ENCODE measurements at places on chromosomes 6 and 20. TPM values are rescaled to one million over a fixed set of nuclear protein-coding genes. Genes with fewer than 3 reads are reported as not detected.

The LAMA5 gene
- 278 TPM for total RNA-seq

The SLC22A3 gene
- 3.2 TPM for total RNA-seq

The GHRH gene
- total RNA-seq: not detected

The FGD2 gene
- 34.5 TPM for total RNA-seq

The OPN5 gene
- not detected for total RNA-seq

DNA sequence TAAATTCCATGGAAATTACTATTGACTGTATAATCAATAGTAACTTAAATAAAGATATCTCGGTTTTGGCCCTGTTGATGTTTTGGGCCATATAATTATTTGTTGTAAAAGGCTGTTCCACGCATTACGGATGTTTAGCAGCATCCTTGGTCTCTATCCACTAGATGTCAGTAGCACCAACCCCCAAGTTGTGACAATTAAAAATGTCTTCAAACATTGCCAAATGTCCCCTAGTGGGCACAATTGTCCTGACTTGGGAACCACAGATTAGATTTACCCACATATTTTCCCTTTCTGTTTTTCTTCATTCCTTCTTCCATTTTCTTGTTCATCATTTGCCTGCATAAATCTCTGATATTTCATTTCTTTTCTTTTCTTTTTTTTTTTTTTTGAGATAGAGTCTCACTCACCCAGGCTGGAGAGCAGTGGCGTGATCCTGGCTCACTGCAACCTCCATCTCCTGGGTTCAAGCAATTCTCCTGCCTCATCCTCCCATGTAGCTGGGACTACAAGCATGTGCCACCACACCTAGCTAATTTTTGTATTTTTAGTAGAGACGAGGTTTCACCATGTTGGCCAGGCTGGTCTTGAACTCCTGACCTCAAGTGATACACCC is 13.6 kb upstream of the WFDC8 start:
- no peak overlapping the region for H3K4me3 ChIP-seq
- no peaks in the 10 kb centered on the region for H3K36me3 ChIP-seq
- H3K4me1 ChIP-seq: no peaks in the 10 kb centered on the region
- H3K27me3 ChIP-seq: no peaks in the 10 kb centered on the region
- H3K27ac ChIP-seq: no peak overlapping the region

GRCh38 chr20:23407781-23408464 is 13.4 kb downstream of the NAPB start:
- H3K4me1 ChIP-seq: peaks cover 45% of the 10 kb centered on the region
- H3K27me3 ChIP-seq: no peaks in the 10 kb centered on the region
- no peaks in the 10 kb centered on the region for H3K36me3 ChIP-seq
- DNase-seq: no peak
- H3K4me3 ChIP-seq: no peak overlapping the region
- no peak overlapping the region for H3K27ac ChIP-seq

DNA sequence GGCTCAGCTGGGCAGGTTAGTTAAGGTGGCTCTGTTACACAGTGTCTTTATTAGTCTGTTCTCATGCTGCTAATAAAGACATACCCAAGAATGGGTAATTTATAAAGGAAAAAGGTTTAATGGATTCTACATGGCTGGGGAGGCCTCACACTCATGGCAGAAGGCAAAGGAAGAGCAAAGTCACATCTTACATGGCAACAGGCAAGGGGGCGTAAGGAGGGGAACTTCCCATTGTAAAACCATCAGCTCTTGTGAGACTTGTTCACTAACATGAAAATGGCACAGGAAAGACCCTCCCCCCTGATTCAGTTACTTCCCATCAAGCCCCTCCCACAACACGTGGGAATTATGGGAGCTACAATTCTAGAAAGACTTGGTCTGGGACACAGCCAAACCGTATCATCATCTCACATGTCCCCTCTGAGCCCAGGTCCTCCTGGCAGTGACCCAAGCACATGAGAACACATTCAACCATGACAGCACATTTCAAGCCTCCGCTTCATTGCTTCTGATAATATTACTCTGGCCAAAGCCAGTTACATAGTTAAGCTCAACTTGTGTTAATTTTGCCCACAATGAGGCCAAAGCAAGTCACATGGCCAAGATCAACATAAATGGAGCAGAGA is 383.9 kb downstream of the PLCB1 start:
- no peaks in the 10 kb centered on the region for H3K4me1 ChIP-seq
- H3K27me3 ChIP-seq: no peaks in the 10 kb centered on the region
- H3K4me3 ChIP-seq: no peak overlapping the region
- DNase-seq: no peak
- H3K36me3 ChIP-seq: no peaks in the 10 kb centered on the region

DNA sequence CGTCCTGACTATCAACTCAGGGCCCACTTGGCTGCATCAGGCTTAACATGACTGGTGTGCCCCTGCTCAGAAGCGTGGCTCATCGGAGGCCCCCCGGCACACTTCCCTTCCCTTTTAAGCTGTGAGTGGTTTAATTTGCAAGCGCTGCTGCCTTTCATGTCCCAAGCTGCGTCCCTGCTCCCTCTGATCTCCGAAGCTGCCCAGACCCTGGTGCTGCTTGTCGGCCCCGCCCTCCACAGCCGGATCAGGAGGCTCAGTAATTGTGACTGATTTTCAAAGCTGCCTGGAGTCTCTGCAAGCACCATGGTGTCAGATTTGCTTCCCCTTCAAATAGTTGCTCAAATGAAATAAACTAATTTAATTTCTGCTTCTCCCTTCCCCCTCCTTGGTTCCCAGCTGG is 71.1 kb downstream of the CDH22 start:
- H3K27ac ChIP-seq: no peak overlapping the region
- H3K4me3 ChIP-seq: no peak overlapping the region
- DNase-seq: no peak
- peaks cover 71% of the 10 kb centered on the region for H3K27me3 ChIP-seq
- H3K36me3 ChIP-seq: no peaks in the 10 kb centered on the region
- no peaks in the 10 kb centered on the region for H3K4me1 ChIP-seq

- no peak for DNase-seq
- peak overlapping the region; percentile 45 for H3K4me3 ChIP-seq
- peaks cover 23% of the 10 kb centered on the region for H3K4me1 ChIP-seq
- peaks cover 92% of the 10 kb centered on the region for H3K27me3 ChIP-seq
- no peak overlapping the region for H3K27ac ChIP-seq
Observed at GRCh38 chr6:99613409-99613704, 6.7 kb downstream of the PRDM13 start.

GRCh38 chr6:133130863-133131262 is 110.3 kb upstream of the EYA4 start:
- no peaks in the 10 kb centered on the region for H3K36me3 ChIP-seq
- no peaks in the 10 kb centered on the region for H3K27me3 ChIP-seq
- no peak overlapping the region for H3K4me3 ChIP-seq
- H3K27ac ChIP-seq: no peak overlapping the region

GRCh38 chr20:3168079-3168828 is 5.1 kb downstream of the LZTS3 start:
- H3K27me3 ChIP-seq: peaks cover 31% of the 10 kb centered on the region
- DNase-seq: peak; percentile 78
- peaks cover 50% of the 10 kb centered on the region for H3K4me1 ChIP-seq
- H3K36me3 ChIP-seq: peaks cover 5% of the 10 kb centered on the region
- peak overlapping the region; percentile 60 for H3K27ac ChIP-seq
- peak overlapping the region; percentile 32 for H3K4me3 ChIP-seq

- no peaks in the 10 kb centered on the region for H3K27me3 ChIP-seq
- H3K36me3 ChIP-seq: peaks cover 45% of the 10 kb centered on the region
- peak overlapping the region; percentile 74 for H3K27ac ChIP-seq
- peak; percentile 60 for DNase-seq
- peaks cover 45% of the 10 kb centered on the region for H3K4me1 ChIP-seq
- no peak overlapping the region for H3K4me3 ChIP-seq
Observed at GRCh38 chr20:62352402-62353288, 14.5 kb downstream of the LAMA5 start.

GRCh38 chr6:1130709-1131108 is 181.2 kb upstream of the FOXQ1 start:
- H3K4me3 ChIP-seq: no peak overlapping the region
- no peak overlapping the region for H3K27ac ChIP-seq
- no peaks in the 10 kb centered on the region for H3K36me3 ChIP-seq
- peaks cover 11% of the 10 kb centered on the region for H3K4me1 ChIP-seq

DNA sequence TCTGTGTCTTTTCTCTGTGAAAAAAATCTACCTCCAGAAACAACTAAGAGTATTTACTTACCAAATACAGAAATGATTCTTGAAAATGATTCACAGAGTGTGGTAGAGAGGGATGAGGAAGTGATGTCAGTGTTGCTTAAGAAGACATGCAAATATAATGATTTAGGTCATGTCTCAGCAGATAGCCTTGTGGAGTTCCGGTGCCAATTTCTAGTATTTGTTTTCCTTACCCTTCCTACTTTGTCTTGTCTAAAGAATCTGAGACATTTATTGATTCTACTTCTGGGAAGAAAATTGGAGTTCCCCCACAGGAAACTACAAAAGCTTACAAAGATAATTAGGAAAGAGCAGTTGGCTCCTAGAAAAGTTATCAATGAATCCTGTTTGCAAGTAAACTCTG is 68.8 kb downstream of the GJA1 start:
- no peak overlapping the region for H3K27ac ChIP-seq
- no peaks in the 10 kb centered on the region for H3K27me3 ChIP-seq
- no peak overlapping the region for H3K4me3 ChIP-seq
- H3K36me3 ChIP-seq: no peaks in the 10 kb centered on the region

DNA sequence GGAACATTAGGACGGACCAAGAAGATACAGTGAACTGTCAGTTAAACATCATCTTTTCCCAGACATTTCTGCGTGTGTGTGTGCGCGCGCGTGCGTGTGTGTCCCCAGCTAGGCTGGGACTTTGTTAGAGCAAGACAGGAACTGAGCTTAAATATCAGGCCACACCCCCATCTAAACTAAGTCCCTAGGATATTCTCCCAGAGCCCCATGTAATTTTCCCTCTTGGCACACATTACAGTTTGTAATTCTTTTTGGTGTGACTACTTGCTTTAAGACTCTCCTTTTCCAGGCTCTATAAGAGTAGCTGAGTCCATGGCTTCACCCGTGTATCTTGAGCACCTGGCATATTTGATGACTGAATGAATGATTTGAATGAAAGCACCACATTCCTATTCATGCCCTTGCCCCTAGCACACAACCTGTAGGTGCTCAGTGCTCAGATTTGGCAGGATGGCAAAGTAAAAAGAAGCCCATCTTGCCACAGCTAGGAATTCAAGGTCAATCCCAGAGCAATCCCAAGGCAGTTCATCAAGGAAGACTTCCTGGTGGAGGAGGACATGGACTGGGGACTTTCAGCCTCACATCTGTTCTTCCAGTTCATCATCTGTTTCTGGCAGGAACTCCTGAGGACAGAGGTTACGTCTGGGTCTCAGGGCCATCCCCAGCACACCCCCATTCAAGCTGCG is 69.2 kb downstream of the MRPL14 start:
- H3K36me3 ChIP-seq: no peaks in the 10 kb centered on the region
- no peaks in the 10 kb centered on the region for H3K27me3 ChIP-seq
- no peak overlapping the region for H3K4me3 ChIP-seq
- peaks cover 27% of the 10 kb centered on the region for H3K4me1 ChIP-seq

- peaks cover 7% of the 10 kb centered on the region for H3K36me3 ChIP-seq
- peaks cover 15% of the 10 kb centered on the region for H3K4me1 ChIP-seq
- no peaks in the 10 kb centered on the region for H3K27me3 ChIP-seq
- H3K27ac ChIP-seq: no peak overlapping the region
- no peak overlapping the region for H3K4me3 ChIP-seq
- no peak for DNase-seq
Observed at GRCh38 chr6:20826378-20826777, 292.1 kb downstream of the CDKAL1 start.

DNA sequence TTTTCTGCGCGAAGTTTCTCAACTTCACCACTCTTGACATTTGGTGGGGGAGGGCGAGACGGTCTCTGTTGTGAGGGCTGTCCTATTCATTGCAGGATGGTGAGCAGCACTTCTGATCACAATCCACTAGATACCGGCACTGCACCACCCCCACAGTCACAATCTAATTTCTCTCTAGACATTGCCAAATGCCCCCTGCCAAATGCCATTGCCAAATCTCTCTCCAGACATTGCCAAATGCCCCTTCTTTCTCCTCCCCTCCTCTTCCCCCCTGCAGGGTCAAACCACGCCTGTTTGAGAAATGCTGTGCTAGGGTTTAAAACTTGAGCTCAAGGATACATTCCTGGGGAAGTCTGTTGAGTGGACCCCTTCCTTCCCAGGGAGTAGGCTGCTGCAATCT is 603.5 kb upstream of the CDH4 start:
- no peak overlapping the region for H3K27ac ChIP-seq
- H3K36me3 ChIP-seq: no peaks in the 10 kb centered on the region
- no peaks in the 10 kb centered on the region for H3K4me1 ChIP-seq
- no peak for DNase-seq

GRCh38 chr20:44171775-44172571 is 15.0 kb downstream of the JPH2 start:
- H3K4me3 ChIP-seq: no peak overlapping the region
- H3K27ac ChIP-seq: peak overlapping the region; percentile 47
- DNase-seq: no peak
- H3K27me3 ChIP-seq: no peaks in the 10 kb centered on the region
